Spleen (tissue), 13 donors: ENCODE measurements at places on chromosomes 7 and 10.

DNA sequence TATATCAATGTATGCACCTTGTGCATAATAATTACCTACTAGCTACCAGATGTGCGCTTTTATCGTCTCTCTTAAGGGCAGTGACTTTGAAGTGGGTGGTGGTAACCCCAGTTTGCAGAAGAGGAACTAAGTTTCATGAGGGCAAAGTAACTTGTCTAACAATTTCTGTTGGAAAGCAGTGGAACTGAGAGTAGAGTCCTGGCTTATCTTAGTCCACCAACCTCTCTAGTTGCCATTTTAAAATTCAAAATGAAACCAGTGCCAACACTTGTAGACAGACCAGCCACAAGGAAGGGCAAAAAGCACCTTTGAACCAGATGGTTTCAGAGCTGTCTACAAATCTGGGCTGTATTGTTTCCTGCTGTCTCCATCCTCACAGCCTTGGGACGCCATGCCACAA, 32.0 kb upstream of the RBM20 start:
- DNase-seq, result no peak

DNA sequence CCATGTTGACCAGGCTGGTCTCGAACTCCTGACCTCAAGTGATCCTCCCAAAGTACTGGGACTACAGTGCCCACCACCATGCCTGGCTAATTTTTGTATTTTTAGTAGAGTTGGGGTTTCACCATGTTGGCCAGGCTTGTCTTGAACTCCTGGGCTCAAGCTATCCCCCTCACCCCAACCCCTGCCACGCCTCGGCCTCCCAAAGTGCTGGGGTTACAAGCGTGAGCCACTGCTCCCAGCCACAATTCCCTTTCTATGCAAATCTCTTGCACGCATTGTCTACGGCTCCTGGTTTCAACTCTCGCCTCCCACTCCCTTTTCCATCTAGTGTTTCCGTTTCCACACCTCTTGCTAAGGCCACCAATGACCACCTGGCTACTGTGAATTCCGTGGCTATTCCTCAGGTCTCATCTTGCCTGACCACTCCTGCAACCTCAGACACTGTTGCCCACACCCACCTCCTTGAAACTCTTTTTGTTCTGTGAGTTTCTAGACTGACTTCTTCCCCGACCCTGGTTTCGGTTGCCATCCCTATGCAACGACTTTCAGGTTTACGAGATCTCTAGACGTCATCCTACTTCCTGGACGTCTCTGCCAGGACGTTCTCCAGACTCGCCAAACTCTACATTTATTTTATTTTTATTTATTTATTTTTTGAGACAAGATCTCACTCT, 3.4 kb downstream of the CLDN3 start:
- DNase-seq, result no peak

DNA sequence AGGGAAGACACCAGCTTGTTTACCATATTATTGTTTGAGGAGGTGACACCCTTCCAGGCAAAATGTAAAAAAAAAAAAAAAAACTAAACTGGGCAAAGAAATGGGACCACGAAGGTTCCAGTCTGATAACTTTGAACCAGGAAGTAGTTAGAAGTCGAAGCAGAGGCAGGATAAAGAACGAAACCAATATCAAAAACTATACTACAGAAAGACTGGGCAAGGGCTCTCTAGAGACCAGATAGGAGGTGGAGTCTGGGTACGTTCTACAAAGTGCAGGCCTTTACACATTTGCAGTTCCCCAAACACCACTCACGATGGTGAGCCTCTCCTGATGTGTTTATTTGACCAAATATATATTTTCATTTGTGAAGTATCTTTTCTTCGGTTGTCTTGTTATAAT, 125.7 kb upstream of the CDK1 start:
- no peak for DNase-seq

DNA sequence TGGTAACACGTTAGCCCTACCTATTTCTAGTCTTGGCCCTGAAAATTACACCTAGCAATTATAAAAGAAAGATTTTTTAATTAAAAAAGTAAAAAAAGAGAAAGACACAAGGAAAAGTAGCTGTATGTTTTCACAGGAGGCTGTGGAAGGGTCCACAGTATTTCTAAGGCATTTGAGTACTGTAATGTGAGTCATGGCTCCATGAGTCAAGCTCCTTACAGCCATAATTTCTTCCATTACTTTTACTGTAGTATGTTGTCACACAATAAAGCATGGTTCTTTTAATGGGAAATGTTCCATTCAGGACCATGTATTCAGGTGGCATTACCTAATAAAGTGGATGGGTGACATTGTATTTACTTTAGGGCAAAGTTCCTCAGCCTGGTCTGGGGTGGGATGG, 113.4 kb downstream of the GPR37 start:
- no peak for DNase-seq

- no peak for DNase-seq
Observed at GRCh38 chr10:48880016-48880705, 59.5 kb downstream of the LRRC18 start.

DNA sequence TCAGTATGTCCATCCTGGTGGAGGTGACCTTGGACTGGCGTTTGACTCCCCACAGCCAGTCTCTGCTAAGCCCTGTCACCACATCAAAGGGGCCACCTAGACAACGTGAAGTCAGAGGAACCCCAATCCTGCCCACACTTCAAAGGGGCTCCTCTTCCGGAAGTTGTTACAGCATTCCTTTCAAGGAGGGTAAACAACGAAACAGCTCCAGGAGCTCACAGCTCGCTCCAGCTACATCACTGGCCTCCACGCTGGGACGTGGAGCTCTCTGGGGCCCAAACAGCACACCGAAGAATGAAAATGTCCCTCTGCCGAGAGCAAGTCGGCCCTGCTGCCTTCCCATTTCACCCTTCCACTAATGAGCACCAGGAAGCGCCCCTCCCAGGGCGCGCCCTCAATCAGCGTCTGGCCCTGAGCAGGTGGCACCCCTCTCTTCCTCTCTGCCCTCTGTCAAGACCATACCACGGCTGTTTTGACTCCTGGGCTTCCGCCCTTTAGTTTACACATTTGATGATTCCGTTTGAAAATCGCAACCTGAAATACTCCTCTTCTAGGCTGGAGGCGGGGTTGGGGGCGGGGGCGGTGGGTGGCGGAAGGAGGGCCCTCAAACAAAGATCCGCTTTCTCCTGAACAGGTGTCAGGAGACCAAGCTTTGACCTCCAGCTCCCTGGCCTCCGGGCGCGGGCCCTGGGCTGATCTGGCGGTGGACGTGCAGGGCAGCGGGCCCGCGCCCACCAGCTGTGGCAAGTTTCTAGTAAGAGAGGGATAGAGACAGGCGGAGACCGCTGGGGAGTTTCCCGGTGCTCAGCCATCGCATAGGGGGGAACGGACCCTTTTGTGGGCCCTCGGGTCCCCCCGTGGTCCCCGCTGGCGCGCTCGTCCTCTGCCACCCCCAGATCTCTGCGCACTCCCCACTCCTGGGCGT, 53.1 kb upstream of the KDM7A start:
- DNase-seq, result peak; percentile 93

GRCh38 chr7:5634107-5634950, 147.1 kb downstream of the RNF216 start:
- DNase-seq, result peak; percentile 80

GRCh38 chr7:92034116-92034515, 93.5 kb downstream of the AKAP9 start:
- DNase-seq, result no peak
